ENCODE measurements at places on chromosomes 16 and 17.

GRCh38 chr16:56382459-56382858 lies 42.9 kb downstream of the AMFR start:
- no peak for DNase-seq

DNA sequence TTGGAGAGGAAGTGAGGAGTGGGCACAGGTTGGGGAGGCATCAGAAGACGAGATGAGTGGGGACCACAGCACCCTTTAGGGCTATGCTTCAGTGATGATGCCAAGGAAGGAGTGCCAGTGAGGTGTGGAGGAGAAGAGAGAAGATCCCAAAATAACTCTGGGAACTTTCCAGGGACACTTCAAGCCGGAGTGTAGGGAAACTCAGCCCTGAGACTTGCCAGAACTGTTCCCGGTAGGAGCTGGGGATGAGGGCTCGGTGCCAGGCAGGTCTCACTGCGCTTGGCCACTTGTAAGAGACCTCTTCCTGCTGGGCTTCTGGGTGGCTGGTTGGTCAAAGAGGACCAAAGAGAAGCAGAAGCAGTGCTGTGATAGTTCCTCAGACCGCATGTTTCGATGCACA lies 63.6 kb downstream of the SHISA6 start:
- no peak for DNase-seq

DNA sequence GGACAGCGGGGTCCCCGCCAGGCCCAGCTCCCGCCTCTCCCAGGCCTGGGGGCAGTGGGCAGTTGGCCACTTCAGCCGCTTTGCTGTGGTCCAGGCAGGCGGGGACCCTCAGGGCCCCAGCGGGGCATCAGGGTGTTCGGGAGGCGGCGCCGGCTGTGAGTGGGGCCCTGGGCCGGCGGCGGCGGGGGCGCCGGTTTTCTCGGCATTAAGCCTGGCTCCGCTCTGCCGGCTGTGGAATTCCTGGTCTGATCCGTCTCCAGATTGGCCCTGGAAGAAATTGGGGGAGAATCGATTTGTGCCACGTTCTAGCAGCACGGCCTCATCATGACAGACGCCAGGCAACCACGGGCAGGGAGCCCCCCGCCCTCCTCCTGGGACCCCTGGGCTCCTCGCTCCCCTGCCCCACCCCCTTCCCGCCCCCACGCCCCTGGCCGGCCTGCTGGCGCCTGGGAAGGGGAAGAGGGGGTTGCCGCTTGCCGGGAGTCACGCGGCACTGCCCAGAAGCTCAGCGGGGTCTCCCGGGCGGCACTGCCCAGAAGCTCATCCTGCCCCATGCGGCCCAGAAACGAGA lies 28.6 kb upstream of the SSTR5 start:
- no peak for DNase-seq

DNA sequence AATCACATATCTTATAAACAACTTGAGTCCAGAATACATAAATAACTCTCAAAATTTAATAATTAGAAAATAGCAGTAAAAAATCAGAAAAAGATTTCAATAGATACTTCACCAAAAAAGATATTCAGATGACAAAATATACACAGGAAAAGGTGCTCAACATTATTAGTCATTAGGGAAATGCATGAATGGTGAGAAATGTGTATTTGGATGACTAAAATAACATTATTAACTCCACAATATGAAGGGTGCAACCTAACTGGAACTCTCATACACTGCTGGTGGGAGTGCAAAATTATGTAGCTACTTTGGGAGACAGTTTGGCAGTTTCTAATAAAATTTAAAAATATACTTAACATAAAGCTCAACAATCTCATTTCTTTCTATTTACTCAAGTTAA lies 262.3 kb upstream of the AXIN2 start:
- no peak for DNase-seq

DNA sequence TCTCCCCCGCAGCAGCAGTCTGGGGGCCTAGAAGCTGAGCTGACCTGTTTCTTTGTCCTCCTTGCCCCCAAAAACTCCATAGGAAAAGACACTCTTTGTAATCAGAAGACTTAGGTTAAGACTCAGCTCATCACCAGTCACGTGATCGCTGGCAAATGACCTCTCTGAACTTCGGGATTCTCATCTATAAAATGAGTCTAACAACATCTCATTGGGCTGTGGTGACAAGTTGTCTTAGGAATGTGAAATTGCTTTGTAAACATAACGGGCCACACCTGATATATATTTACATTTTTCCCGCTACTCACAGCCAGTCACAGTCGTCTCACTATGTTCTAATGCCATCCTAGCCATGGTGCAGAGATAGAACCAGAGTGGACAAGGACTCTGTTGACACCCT lies 86.0 kb upstream of the LHX1 start:
- DNase-seq: no peak

GRCh38 chr16:57848181-57848580 lies 45.9 kb upstream of the KIFC3 start:
- DNase-seq: no peak

- no peak for DNase-seq
These were observed 656 bp downstream of the VMO1 start for GRCh38 chr17:4785311-4786105.

DNA sequence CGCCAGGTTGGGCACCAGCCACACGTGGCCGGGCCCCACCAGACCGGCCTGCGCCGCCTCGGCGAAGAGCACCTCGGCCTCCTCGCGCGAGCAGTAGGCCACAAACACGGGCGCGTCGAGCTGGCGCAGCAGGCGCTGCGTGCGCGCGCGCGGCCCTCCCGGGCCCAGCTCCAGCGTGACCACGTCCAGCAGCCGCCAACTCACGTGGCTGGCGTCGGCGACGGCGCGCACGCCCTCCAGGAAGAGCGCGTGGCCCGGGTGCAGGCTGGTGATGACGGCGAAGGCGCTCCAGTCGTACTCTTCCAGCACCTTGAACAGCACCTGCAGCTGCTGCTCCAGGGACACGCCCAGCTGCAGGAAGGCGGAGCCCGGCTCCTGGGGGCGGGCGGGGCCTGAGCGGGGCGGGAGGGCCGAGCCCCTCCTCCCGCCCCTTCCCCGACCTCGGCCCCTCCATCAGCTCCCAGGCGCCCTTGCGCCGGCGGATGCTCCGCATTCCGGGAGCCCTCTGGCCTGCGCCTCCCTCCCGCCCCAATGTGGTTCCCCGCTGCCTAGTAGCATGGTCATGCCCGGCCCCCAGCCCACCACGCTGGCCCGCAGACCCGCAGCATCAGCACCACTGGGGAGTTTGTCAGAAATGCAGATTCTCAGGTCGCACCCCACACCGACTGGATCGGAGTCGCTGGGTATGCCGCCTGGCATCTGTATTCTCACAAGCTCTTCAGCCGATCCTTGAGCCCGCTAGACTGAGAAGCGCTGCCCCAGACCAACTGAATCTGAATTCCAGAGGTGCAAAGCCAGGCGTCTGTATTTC lies 7.2 kb downstream of the GRIN2C start:
- no peak for DNase-seq

GRCh38 chr16:70681382-70682238 lies 4.2 kb downstream of the MTSS2 start:
- no peak for DNase-seq

DNA sequence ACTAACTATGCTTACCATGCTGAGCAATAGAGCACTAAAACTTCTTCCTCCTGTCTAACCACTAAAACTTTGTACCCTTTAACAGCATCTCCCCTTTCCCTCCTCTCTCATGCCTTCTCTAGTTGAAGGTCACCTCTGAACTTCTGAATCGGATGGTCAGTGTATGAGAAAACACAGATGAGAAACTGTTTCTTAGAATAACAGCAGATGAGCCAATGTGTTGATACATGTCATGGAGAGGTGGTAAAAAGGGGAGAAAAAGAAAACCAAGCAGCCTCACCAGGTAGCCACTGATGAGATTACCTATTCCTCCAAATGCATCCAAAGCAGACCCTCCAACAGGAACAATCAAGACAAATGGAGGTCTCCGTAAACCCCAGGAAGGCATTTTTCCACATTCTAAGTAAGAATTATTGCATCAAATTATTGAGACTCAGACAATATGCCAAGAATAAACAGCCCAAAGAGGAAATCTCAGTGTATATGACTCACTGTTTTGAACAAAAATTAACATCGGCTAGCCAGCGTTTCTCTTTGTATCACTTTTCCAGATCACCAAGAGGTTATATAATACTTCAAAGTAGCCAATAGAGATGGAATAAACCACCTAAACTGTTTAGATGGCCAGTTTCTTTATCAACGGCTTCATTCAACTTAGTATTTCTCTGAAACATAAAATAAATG lies 793.3 kb upstream of the SOX9 start:
- no peak for DNase-seq

GRCh38 chr16:82136956-82137821 lies 32.8 kb downstream of the MPHOSPH6 start:
- DNase-seq: peak; percentile 23

DNA sequence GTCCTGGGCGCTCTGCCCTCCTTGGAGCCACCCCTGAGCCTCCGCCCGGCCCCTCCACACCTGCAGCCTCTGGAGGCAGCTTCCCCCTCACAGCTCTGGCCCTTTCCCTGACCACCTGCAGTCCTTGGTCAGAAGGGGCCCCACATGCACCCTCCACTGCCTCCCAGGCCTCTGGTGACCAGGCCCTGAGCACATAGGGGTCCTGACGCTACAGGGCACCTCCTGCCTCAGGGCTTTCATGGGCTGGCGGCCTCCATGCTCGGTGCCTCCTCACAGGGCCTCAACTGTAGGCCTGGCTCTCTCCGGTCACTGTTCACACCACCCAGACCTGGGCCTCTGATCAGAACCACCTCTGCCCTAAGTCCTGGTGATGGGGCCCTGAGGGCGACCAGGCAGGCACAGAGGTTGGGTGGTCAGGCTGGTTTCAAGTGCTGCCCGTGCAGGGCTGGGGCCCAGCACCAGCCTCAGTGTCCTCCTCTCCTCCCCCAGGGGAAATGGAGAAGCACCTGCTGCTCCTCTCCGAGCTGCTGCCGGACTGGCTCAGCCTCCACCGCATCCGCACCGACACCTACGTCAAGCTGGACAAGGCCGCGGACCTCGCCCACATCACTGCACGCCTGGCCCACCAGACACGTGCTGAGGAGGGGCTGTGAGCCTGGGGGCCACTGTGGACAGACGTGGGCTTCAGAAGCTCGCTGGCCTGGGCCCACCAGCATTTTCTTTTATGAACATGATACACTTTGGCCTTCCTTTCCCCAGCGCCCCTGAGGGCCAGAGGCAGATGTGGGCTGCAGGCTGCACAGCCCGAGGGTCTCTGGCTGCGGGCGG lies 3.9 kb downstream of the APRT start:
- no peak for DNase-seq

All from hepatic stellate cell (primary cell).